Activated T-helper 17 cell treated with anti-CD3 and anti-CD28 coated beads, Interleukin-2, amount 50 U/mL, for 72 hours (primary cell): ENCODE measurements at places on chromosomes 13 and 19. TPM values are rescaled to one million over a fixed set of nuclear protein-coding genes. Genes with fewer than 3 reads are reported as not detected.

GRCh38 chr19:40560092-40560507 lies 16.6 kb upstream of the SHKBP1 start:
- no peak overlapping the region for H3K27ac ChIP-seq
- ATAC-seq, result no peak
- H3K4me1 ChIP-seq, result no peaks in the 10 kb centered on the region

GRCh38 chr19:46404055-46404752 lies 9.2 kb downstream of the CCDC8 start:
- peaks cover 45% of the 10 kb centered on the region for H3K27me3 ChIP-seq
- H3K4me3 ChIP-seq, result peak overlapping the region; percentile 56
- peaks cover 19% of the 10 kb centered on the region for H3K4me1 ChIP-seq
- no peak overlapping the region for H3K27ac ChIP-seq
- ATAC-seq, result no peak
- no peaks in the 10 kb centered on the region for H3K36me3 ChIP-seq

GRCh38 chr13:43170506-43170905 lies 147.1 kb downstream of the DNAJC15 start:
- H3K36me3 ChIP-seq, result no peaks in the 10 kb centered on the region
- H3K27ac ChIP-seq, result no peak overlapping the region
- H3K4me1 ChIP-seq, result no peaks in the 10 kb centered on the region
- H3K27me3 ChIP-seq, result peaks cover 4% of the 10 kb centered on the region

PRR20D gene
- total RNA-seq, result not detected

FCER2 gene
- 0.65 TPM for total RNA-seq

CD70 gene
- total RNA-seq, result 41.1 TPM
